Right lobe of liver (tissue), 6 donors: ENCODE measurements at places on chromosomes 16 and 17. TPM values are rescaled to one million over a fixed set of nuclear protein-coding genes. Genes with fewer than 3 reads are reported as not detected.
A peak's percentile ranks its signal among the peaks of the same experiment; 100 is the strongest.

The ASB16 gene
- total RNA-seq = not detected

The ZNF688 gene
- total RNA-seq = 6.6 TPM

DNA sequence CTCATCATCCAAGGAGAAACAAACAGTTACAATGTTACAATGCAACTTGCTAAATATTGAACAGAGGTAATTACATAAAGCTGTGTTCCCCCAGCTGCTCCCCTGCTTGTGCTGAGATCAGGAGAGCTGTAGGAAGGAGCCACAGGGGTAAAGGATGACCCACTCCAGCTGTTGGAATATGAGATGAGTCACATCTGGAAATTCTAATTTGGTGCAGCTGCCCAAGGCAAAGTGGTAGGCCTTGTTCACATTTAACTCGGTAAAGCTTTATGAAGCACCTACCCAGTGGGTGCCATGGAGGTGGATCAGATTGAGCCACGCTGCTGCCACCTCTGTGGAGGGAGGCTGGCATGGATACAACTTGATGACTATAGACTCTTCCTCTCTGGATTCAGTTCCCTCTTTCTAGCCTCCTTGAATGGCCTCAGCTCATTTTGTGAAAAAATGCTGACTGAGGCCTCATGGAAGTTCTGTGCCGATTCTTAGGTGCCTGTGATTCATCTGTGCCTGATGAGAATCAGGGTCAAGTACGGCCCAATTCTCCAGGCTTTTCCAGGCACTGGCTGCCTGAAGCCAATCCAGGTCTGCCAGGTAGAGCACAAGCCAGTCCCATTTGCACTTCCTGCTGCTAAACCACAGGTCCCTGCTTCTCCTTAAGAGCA is 7.4 kb downstream of the ZNF689 start:
- no peak for DNase-seq

DNA sequence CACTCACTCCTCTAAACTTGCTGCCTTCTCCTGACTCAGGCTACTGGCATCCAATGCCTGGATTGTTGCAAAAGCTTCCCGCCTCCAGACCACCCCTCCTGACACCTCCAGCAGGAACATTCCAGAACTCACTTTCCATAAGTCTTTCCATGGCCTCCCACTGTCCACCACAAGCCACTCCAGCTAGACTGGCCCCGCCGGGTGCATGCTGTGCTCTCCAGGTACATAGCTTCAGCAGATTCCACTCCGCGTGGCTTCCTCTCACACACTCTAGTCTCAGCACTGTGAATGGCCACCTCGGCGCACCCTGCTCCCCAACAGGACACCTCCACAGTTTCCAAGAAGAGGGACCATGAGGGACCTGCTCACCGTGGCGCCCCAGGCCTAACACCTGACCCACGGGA is 25.9 kb upstream of the FAAP100 start:
- DNase-seq = no peak

DNA sequence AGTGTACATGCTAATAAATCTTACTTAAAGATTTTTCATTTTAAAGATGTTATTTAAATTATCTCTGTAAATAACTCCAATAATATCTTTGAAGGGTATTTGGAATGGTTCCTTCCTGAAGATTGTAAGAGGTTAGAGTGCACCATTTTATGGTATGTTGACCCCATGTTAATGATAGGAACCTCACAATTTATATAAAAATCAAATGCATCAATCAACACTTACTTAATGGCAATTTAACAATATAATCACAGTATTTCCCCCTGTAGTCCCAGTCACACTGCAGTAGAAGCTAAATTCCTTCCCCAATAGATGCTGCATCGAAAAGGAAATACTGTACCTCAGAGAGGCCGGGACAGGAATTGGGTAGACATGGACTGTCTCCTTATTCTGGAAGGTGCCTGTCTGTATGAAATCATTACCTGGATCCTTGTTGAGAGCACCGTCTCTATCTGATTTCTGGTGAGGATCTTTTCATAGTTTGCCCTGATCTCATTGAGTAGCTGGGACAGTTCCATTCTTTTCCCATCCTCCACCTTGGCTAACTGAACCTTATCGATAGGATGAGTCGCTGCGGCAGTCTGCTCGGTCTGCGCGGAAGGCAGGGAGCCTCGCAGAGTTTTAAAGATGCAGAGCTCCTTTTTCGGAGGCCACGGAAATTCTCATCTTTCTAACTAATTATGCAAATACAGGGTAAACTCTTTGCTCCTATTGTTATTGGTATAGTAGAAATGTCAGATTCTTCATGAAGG is at the start of gene KRT222:
TSS of gene KRT222 (minus strand) at position 596 of the 752 bp plus-strand sequence. CDS start at position 518, 78 bp downstream.
- peak; percentile 43 for DNase-seq

DNA sequence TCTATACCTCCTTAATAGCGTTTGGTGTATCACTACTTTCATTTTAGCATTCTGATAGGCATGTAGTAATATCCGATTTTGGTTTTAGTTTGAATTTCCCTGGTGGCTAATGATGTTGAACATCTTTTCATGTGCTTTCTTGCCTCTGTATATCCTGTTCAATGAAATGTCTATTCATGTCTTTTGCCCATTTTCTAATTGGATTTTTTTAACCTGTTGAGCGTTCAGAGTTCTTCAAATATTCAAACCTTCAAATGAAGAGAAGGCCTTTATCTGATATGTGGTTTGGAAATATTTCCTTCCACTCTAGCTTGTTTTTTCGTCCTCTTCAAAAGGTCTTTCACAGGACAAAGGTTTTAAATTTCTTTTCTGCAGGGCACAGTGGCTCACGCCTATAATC is 2.4 kb upstream of the NME1 start:
- DNase-seq = no peak

DNA sequence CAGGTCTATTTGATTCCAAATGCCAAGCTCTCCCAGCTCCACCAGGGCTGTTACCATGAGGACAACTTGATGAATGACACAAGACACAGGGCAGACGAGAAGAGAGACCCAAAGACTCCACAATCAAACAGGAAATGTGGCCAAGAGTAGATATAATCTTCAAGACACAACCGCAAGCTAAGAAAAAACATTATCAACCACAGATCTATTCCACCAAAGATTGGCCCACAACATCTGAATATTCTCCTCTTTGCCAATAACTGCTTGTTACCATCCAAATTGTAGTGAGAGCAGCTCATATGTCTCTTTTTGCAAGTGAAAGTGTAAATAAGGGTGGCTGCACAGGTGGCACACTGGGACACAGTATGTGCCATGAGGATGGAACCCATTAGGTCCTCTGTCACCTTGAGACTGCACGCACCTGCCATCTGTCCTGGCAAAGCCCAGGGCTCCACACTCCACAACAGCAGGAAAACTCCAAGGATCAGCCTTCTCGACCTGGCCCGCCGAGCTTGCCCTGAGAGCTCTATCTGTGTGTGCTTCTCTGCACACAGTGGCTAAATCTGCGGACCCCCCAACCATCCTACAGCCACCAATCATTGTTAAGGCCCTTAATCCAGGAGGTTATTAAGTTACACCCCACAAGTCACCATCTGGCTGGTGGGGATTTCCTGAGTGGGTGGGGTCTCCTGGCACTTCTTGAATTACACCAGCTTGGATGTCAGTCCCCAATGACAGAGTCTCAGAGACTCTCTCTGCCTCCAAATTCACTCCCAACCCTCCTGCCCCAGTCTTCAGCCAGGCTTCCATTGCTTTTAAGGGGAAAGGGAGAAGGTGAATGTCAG is 50.5 kb downstream of the DYNLRB2 start:
- DNase-seq = no peak
